Stimulated activated CD4-positive, alpha-beta T cell treated with anti-CD3 and anti-CD28 coated beads, Interleukin-4, amount 100 ng/mL, for 4 hours (primary cell): ENCODE measurements at places on chromosomes 4 and X.

GRCh38 chr4:106985830-106986229 lies 50.3 kb downstream of the DKK2 start:
- DNase-seq, result no peak

DNA sequence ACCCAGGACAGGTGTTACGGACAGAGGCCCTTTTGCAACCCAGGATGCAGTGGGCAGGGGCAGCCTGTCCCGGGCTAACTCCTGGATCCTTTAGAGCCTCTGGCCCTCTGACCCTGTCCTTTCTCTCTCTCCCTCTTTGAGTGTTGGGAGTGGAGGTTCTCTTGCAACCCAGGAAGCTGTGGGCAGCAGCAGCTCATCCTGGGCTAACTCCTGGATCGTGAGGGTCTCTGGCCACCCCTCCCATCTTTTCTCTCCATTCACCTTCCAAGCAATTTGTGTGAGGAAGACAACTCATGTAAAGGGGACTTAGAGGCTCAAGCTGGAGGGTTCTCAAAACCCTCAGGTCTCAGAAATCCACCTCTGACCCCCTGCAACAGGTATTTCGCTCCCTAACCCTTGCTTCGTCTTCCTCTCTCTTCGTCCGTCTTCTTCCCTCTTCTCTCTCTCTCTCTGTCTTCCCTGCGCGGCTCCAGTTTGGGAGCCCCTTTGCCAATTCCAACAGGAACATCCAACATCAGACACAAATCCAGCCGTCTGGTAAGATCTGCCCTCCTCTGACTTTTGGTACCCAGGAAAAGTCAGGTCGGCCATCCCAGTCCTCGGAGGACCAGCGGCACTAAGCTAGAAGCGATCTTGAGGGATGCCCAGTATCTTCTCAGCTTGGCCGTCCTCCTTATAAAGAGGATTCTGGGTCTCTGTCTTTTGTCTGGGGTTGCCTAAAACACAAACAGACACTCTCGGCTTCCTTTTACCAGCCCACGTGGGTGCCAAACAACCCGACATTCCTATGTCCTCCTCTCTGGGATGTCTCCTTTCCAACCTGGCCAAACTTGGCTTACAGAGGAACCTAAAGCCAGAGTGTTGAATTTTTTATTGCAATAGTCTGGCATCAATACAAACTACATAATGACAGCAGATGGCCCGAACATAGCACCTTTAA lies 7.9 kb downstream of the ASMTL start:
- DNase-seq, result no peak

DNA sequence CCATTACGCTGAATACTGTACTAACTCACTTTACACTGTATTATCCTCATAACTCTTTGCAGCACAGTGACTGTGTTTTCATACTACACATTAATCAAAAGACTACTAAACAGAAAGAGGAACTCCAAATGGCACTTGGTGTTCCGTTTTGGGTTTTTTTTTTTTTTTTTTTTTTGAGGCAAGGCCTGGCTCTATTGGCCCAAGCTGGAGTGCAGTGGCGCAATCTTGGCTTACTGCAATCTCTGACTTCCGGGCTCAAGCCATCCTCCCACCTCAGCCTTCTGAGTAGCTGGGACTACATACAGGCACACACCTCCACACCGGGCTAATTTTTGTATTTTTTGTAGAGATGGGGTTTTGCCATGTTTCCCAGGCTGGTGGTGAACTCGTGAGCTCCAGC lies 10.7 kb downstream of the KLHL8 start:
- no peak for DNase-seq

DNA sequence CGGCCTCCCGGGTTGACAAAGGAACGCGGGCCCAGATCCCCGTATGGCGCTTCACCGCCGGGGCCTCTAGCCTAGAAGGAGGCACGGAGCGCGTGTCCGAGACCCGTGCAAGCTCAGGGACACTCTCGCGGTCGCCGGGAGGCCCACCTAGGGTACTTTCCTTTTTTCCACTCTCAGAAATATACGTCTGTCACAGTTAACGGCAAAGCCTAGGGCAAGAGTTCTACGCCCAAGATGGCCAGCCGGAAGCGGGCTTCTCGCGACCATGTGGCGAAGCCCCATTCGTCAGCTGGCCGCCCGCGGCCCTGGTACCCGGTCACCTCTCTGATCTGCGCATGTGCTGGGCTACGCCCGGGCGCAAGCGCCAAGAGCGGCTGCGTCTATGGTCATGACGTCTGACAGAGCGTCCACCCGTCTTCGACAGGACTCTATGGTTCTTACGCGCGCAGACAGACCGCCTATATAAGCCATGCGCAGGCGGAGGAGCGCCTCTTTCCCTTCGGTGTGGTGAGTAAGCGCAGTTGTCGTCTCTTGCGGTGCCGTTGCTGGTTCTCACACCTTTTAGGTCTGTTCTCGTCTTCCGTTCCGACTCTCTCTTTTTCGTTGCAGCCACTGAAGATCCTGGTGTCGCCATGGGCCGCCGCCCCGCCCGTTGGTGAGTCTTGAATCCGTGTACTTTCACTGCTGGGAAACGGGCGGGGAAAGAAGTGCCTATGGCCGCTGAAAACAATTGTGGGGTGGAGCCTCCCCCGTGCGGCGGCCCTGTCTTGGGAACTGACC lies at the start of gene RPL10:
Gene RPL10, plus strand, starts transcription at position 490 of the 780 bp plus-strand sequence. Its CDS starts 143 bp downstream, at position 633.
- peak; percentile 81 for DNase-seq

DNA sequence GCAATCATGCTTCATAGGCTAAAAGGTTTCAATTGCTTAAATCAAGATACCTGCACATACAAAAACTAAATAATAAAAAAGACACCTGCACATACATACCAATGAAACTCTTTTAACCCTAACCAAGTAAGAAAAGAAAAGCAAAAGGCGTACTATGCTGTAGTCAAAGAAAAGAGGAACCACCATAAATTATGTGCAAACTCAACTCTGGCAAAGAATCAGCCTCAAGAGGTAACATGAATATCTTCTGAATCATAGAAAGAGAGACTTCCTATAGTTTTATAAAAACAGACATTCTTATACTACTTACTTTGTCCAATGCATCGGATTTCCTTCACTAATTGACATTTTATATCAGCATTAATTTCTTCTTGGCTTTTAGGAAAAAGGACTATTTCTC lies 29.3 kb downstream of the MMGT1 start:
- no peak for DNase-seq

- no peak for DNase-seq
These were observed 82.3 kb upstream of the EDNRA start for GRCh38 chr4:147398556-147398955.

DNA sequence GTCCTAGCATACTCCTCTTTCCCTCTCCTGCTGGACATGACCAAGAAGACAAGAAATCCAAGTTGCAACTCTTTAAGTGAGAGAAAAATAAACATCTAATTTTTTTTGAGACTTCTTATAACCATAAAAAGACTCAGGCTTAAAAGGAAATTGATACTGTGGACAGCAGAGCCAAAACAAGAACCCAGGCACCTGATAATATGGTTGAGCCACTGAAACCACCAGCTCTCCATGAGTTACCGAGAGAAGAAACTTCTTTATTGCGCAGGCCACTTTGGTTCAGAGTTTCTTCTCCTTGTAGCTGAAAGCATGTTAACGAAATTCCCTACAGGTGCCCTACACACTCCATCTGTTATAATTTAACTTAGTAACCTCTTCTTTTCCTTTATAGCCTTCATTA lies 11.3 kb upstream of the SPCS3 start:
- DNase-seq, result no peak

DNA sequence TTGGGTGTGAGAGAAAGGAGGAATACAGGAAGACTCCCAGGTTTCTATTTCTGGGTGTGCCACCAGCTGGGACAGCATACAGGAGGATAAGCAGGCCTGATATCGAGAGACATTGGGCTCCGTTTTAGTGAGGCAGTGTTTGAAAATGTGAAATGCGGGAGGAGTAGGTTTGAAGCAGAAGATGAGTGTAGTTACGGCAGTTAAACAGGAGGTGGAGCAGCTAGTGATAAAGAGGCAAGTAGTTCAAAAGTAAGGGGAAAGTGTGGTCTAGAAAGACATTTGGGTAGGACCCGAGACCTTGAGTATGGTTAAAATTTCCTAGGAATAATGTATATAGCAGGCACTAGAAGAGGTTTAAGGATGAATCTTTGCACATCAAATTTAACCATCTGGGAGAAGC lies 42.4 kb downstream of the DCUN1D4 start:
- no peak for DNase-seq

DNA sequence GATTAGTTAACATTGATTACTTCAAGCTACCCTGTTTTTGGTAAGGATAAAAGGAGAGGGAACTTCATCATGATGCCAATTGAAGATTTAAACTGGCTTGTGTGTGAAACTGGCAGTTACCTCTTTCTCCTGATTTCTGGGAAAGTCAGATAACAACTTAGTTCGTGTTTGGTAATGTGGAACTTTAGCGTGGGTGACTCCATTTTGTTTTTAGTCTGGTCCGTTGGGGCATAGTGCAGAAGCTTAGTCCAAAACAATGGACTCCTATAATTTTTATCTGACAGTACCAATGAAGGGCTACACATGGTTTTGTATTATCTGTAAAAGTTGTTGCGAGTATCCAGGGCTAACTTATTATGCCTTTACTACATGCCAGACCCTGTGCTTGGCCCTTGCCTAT lies 294.9 kb downstream of the GUCY2F start:
- no peak for DNase-seq
